NCI-H510A (cell line): ENCODE measurements at places on chromosomes 3 and 15.
A peak's percentile ranks its signal among the peaks of the same experiment; 100 is the strongest.

GRCh38 chr3:144409319-144409718 lies 437.7 kb downstream of the DIPK2A start:
- no peak for DNase-seq

DNA sequence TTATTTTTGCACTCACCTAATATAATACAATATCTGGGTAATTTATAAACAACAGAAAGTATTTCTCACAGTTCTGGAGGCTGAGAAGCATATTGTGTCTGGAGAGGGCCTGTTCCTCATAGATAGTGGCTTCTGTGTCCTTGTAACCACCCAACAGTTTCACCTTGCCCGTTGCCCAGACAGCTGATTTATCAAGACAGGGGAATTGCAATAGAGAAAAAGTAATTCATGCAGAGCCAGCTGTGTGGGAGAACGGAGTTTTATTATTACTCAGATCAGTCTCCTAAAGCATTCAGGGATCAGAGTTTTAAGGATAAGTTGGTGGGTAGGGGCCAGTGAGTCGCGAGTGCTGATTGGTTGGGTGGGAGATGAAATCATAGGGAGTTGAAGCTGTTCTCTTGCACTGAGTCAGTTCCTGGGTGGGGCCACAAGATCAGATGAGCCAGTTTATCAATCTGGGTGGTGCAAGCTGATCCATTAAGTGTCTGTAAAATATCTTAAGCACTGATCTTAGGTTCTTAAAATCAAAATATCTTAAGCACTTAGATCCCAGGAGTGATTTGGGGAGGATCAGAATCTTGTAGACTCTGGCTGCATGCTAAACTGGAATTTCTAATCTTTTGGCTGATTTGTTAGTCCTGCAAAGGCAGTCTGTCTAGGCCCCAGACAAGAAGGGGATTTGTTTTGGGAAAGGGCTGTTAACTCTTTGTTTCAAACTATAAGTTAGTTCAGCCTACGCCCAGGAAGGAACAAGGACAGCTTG lies 33.9 kb upstream of the C15orf39 start:
- no peak for DNase-seq

DNA sequence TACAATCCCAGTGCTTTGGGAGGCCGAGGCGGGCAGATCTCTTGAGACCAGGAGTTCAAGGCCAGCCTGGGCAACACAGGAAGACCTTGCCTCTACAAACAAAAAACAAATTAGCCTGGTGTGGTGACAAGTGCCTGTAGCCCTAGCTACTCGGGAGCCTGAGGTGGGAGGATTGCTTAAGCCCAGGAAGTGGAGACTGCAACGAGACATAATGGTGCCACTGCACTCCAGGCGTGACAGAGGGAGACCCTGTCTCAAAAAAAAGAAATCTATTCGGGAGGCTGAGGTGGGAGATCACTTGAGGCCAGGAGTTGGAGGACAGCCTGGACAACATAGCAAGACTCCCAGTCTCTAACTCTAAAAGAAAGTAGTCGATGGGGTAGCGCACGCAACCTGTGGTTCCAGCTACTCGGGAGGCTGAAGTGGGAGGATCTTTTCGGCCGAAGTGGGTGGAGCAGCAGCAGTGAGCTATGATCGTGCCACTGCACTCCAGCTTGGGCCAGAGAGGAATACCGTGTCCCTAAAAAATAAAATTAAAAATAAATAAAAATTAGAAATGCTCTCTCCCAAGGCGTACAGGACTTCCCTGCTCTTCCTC lies 775 bp downstream of the C3orf33 start:
- peak; percentile 11 for DNase-seq

DNA sequence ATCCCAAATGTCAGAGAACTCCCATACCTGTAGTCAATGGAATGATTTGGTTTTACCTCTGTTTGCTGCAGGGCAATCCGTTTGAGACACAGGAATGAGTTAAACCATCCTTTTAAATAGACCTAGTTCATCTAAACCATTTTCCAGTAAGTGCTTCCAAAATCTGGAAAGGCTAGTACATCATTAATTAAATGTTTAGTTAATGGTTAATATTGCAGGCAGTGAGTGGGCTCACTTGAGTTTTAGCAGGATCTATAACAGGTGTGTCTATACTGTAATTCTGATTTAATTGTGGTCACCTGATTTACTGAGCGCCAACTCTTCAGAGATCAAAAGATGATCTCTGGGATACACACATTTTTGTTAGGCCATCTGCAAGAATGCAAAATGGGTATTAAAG lies 353.9 kb upstream of the ROPN1 start:
- no peak for DNase-seq

DNA sequence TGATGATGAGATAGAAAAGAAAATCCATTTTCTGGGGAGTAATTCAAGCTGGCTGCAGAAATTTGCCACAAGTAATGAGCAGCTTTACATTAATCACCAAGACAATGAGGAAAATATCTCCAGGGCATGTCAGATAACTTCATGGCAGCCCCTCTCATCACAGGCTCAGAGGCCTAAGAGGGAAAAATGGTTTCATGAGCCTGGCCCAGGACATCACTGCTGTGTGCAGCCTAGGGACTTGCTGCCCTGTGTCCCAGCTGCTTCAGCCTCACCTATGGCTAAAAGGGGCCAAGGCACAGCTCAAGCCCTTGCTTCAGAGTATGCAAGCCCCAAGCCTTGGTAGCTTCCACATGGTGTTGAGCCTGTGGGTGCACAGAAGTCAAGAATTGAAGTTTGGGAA lies 161.7 kb downstream of the OPA1 start:
- no peak for DNase-seq

- no peak for DNase-seq
These were observed 13.1 kb downstream of the CMTM7 start for GRCh38 chr3:32404714-32405113.

- DNase-seq = no peak
These were observed 9.5 kb downstream of the MTHFS start for GRCh38 chr15:79887054-79887930.

DNA sequence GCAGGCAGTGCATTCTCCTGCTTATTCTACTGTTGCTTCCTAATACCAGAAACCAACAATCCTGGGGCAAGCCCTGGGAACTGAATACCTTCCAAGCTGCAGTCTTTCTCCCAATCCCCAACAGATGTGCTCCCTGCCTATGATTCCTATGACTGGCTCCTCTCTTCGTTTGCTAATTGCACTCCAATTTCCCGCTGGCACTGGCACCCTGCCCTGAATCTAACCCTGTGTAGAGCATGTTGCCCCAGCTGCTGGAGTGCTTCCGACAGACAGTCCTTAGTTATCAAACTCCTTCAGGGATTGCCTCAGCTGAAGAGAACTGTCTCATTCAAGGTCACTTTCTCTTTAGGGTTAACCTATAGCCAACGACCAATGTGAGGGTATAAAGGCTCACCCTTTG lies 214.1 kb downstream of the NECTIN3 start:
- DNase-seq = no peak

GRCh38 chr3:181384970-181385369 lies 326.8 kb upstream of the SOX2 start:
- no peak for DNase-seq

- DNase-seq = no peak
These were observed 23.2 kb downstream of the ATXN7 start for GRCh38 chr3:63886858-63887257.

DNA sequence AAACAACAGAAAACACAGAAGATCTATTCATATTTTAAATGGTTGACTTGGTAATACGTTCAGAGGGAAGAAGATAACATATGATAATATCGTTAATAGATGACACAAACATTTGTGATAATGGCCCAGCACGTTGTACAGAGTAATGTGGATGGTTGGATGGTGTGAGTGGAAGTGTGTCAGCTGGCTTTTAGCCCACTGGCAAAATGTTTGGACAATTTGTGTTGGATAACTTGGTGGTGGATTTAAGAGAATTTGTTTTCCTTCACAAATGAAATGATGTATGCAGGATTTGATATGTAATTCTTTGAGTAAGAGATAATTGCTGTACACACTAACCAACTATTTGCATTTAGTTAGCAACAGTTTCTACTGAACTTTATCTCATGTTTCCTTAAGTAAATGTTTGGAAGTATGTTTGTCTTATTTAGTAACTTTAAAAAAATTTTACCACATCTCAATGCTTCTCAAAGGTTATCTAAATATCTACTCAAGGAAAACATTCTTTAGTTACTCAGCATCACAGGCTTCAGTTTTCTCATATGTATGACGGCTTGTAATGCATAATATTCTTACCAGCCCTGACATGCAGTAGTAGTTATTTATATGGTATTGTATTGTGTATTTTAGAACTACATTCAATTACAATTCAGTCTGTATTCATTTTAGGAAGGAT lies 328.5 kb upstream of the GOLIM4 start:
- no peak for DNase-seq

DNA sequence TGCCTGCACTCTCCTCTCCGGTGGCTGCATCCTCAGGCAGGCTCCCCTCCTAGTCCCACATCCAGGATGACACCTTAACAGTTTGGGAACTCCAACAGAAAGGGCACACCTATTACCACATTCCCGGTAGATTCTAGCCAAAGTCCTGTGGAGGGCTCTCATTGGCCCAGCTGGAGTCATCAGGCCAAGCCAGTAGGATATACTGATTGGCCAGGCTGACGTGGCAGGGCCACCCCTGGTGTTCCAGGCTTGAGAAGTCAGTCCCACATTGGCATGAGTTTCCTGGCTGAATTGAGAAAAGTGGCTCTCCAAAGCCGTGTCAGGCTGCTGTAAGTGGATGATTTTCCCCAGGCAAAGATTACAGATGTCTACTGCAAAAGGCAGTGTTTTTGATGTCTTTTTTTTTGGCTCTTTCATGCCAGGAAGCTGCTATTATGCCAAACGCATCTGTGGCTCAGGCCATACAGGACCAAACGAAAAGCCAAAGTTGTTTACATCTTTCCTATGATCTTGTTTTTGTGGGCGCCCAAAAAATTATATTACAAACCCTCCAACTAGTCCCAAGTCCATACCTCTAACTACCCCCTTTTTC lies 6.6 kb upstream of the BLM start:
- no peak for DNase-seq

GRCh38 chr3:172343979-172344378 lies 104.3 kb downstream of the GHSR start:
- no peak for DNase-seq

- DNase-seq = no peak
These were observed 225.5 kb upstream of the STT3B start for GRCh38 chr3:31307131-31307785.

GRCh38 chr15:69272891-69273290 lies 25.8 kb upstream of the PAQR5 start:
- no peak for DNase-seq

DNA sequence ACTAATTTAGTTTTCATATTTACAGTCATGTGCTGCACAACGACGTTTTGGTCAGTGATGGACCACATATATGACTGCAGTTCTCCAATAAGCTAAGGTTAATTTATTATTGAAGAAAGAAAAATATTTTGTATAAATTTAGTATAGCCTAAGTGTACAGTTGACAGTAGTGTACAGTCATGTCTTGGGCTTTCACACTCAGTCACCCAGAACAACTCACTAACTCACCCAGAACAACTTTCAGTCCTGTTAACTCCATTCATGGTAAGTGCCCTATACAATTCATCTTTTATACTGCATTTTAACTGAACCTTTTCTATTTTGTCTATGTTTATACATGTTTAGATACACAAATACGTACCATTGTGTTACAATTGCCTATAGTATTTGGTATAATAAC lies 3.8 kb upstream of the GABRR3 start:
- DNase-seq = no peak

DNA sequence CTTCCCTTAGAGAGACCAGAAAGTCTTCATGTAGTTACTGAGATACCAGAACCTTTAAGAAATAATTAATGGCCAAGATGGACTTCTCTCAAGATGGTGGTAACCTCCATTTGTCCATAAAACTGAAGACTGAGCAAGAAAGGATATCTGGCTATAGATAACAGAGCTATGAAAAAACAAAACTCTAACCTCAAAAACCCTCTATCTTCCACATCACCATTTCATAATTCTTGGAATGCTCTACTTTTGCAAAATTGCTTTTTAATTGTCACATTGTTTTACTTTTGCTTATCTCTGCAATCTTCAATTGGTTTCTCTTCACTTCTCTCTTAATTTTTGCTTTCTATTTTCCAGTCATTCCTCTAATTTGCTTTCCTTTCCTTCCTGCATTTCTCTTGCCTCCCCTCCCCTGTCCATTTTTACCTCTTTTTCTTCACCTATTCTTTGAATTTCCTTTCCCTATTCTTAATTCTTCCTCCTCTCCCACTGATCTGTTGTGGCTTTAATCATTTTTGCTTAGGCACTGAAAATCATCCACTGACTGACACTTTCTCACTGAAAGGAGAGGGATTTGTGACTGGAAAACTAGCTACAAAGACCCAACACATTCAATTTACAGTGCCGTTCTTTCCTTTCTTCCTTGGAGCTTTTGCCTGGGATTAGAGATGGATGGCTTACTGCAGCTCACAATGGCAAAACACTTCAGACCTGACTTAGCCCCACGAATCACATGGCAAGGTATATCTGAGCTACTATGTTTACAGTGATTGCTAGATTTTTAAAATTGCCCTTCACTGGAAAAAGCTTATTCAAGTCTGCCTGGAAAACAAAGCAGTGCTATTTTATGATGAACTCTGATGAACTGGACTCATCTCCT lies 242.8 kb downstream of the CHST2 start:
- DNase-seq = no peak

DNA sequence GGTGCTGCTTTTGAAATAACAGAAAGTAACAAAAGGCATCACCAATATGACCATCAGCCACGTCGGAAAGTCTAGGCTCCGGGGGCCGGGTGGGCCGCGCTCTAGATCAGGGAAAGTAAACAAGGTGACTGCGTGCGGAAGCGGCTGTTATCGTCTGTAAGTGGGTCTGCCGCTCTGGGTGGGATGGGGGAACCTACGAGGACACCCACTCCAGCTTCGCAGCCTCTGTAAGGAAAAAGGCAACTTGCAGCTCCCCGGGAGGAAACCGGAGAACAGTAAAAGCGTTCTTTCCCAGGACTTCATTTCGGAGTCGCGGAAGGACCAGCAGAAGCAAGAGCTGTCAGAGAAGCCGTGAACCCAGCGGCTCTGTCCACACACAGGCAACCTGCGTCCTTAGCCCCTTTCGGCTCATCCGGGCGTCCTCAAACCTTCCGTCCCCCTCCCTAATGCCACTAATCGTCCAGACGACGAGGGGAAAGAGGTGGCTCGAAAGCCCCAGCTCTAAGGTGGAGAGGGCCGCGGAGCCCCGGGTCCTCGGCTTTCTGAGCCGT lies 461 bp downstream of the XRN1 start:
- DNase-seq = no peak
